Fibroblast of mammary gland (primary cell): ENCODE measurements at places on chromosomes 2 and 18.
A peak's percentile ranks its signal among the peaks of the same experiment; 100 is the strongest.

- no peak for DNase-seq
Observed at GRCh38 chr2:162220368-162220767, 22.9 kb downstream of the FAP start.

GRCh38 chr2:69790601-69790959, 38.9 kb upstream of the GMCL1 start:
- DNase-seq, result no peak

- DNase-seq, result peak; percentile 25
Observed at GRCh38 chr2:71190656-71191569, 36.0 kb downstream of the PAIP2B start.

GRCh38 chr2:128549094-128549493, 230.4 kb upstream of the HS6ST1 start:
- DNase-seq, result peak; percentile 35

DNA sequence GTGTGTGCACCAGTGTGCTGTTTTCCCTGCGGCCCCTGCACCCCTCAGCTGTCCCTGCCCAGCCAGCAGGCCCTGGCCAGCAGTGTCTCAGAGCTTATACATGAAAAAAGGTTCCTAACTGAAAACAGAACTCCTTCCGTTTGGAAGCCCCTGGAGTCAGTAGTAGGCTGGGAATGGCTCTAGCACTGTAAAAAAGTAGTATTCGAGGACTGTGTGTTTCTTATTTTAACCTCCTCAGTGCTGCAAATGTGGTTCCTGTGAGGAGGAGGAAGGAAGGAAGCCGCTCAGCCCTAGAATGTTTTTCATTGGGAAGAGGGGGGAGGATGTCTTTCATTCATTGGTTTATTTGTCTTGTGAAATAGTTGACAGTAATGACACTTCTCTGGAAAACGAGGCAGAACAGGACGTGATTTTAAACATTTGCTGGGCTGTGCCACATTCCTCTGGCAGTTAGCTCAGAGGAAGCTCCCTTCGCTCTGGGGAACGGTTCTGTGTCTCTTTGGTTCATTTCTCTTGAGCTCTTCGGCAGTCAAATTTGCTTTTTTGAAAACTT, 103.5 kb downstream of the SPTBN1 start:
- peak; percentile 89 for DNase-seq

GRCh38 chr2:27376866-27377617, 3.5 kb downstream of the ZNF513 start:
- DNase-seq, result no peak

- no peak for DNase-seq
Observed at GRCh38 chr18:37624318-37624717, 58.7 kb upstream of the CELF4 start.
